Mesothelial cell of epicardium (in vitro differentiated cells): ENCODE measurements at places on chromosomes 5 and 9.

- DNase-seq: no peak
- no peak overlapping the region for H3K4me3 ChIP-seq
- peaks cover 20% of the 10 kb centered on the region for H3K4me1 ChIP-seq
- H3K27ac ChIP-seq: no peak overlapping the region
- H3K27me3 ChIP-seq: no peaks in the 10 kb centered on the region
Measured at GRCh38 chr5:91164424-91164823, 218.7 kb downstream of the ARRDC3 start.

DNA sequence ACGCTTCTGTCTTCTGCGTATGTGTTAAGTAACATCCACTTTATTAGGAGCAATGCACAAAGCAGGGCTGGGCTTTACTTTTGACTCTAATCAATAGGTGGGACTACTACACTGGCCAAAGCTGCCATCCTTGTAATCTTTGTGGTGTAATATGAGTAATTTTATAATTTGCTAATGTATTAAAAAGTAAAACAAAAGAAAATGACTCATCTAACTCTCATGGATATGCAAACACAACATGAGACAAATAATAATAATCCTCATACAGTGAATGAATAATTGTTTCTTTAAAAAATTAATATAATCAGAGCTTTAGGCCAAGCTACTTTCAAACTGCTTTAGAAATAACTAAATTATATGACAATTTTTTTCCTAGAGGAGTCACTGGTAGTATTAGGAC lies 90.7 kb downstream of the NR3C1 start:
- H3K4me1 ChIP-seq: no peaks in the 10 kb centered on the region
- H3K27ac ChIP-seq: no peak overlapping the region
- peaks cover 29% of the 10 kb centered on the region for H3K36me3 ChIP-seq
- no peaks in the 10 kb centered on the region for H3K27me3 ChIP-seq

GRCh38 chr5:67475489-67475888 lies 278.9 kb upstream of the CD180 start:
- H3K27ac ChIP-seq: no peak overlapping the region
- DNase-seq: no peak
- H3K27me3 ChIP-seq: no peaks in the 10 kb centered on the region
- peaks cover 17% of the 10 kb centered on the region for H3K4me1 ChIP-seq
- H3K36me3 ChIP-seq: no peaks in the 10 kb centered on the region

DNA sequence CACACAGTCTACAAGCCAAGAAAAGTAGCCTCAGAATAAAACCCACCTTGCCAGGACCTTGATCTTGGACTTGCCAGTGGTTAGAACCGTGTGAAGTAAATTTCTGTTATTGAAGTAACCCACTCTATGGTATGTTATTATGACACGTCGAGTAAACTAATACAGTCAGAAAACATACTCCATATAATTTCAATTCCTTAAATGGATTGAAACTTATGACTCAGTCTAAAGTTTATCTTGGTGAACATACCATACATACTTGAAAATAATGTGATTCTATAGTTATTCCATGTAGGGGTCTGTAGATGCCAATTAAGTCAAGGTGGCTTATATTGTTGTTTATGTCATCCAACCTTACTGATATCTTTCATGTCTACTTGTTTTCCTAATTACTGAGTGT lies 950.7 kb downstream of the TLE4 start:
- H3K4me3 ChIP-seq: no peak overlapping the region
- H3K27ac ChIP-seq: no peak overlapping the region
- no peaks in the 10 kb centered on the region for H3K27me3 ChIP-seq

DNA sequence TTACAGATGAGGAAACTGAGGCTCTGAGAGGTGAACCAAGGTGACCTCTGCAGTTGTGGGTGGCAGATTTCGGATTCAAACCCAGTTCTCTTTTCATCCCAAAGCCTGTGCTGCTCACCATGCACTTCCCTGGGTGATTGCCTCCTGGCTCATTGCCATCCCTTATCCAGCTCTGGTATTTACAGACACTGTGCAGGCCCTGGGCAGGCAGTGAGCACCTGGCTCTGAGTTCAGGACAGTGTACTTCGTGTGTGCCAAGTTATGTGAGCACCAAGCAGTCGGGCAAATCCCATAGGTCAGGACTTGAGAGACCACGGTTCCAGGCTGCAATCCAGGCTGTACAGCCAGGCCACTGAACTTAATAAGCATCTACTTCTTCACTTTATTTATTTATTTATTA lies 1.4 kb downstream of the LRSAM1 start:
- H3K27ac ChIP-seq: peak overlapping the region; percentile 97
- H3K4me3 ChIP-seq: peak overlapping the region; percentile 96
- peaks cover 34% of the 10 kb centered on the region for H3K4me1 ChIP-seq
- no peak for DNase-seq

GRCh38 chr5:14917719-14918118 lies 46.1 kb upstream of the ANKH start:
- H3K4me3 ChIP-seq: no peak overlapping the region
- H3K27me3 ChIP-seq: peaks cover 2% of the 10 kb centered on the region
- peaks cover 56% of the 10 kb centered on the region for H3K4me1 ChIP-seq
- DNase-seq: no peak

DNA sequence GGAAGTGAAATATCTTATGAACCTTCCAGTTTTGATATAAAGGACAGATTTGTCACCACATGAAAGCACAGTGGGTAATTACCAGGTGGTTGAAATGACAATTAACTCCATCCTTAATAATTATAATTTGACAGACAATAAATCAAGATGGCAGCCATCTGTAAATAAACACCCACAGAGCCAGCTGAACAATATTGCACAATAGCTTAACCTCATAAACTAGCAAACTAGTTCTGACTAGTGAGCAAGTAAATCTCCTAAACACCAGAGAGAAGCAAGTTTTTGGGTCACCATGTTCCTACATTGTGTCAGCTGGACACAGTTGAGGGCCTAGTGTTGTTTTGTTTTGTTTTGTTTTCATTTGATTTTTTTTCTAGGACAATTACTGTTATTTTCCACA lies 577.4 kb downstream of the ACTL7B start:
- no peaks in the 10 kb centered on the region for H3K36me3 ChIP-seq
- H3K4me1 ChIP-seq: no peaks in the 10 kb centered on the region
- peaks cover 4% of the 10 kb centered on the region for H3K27me3 ChIP-seq
- H3K27ac ChIP-seq: no peak overlapping the region
- H3K4me3 ChIP-seq: no peak overlapping the region

- DNase-seq: no peak
- H3K27ac ChIP-seq: no peak overlapping the region
- peaks cover 28% of the 10 kb centered on the region for H3K36me3 ChIP-seq
Measured at GRCh38 chr9:33304362-33304761, 14.0 kb downstream of the NFX1 start.

GRCh38 chr5:150763023-150763769 lies 4.4 kb upstream of the DCTN4 start:
- H3K36me3 ChIP-seq: no peaks in the 10 kb centered on the region
- peaks cover 9% of the 10 kb centered on the region for H3K27me3 ChIP-seq
- peak; percentile 67 for DNase-seq
- no peak overlapping the region for H3K4me3 ChIP-seq
